Vagina (tissue), 2 donors: ENCODE measurements at places on chromosomes 16 and 17.

GRCh38 chr16:30067584-30067916 lies 2.0 kb downstream of the ALDOA start:
- DNase-seq, result no peak

- no peak for DNase-seq
Measured at GRCh38 chr16:50114357-50115129, 38.6 kb upstream of the TENT4B start.

GRCh38 chr16:61323456-61323855 lies 712.8 kb downstream of the CDH8 start:
- no peak for DNase-seq

GRCh38 chr17:79728169-79728907 lies 2.4 kb upstream of the ENPP7 start:
- no peak for DNase-seq

- no peak for DNase-seq
Measured at GRCh38 chr17:79707931-79708891, 22.5 kb upstream of the ENPP7 start.

DNA sequence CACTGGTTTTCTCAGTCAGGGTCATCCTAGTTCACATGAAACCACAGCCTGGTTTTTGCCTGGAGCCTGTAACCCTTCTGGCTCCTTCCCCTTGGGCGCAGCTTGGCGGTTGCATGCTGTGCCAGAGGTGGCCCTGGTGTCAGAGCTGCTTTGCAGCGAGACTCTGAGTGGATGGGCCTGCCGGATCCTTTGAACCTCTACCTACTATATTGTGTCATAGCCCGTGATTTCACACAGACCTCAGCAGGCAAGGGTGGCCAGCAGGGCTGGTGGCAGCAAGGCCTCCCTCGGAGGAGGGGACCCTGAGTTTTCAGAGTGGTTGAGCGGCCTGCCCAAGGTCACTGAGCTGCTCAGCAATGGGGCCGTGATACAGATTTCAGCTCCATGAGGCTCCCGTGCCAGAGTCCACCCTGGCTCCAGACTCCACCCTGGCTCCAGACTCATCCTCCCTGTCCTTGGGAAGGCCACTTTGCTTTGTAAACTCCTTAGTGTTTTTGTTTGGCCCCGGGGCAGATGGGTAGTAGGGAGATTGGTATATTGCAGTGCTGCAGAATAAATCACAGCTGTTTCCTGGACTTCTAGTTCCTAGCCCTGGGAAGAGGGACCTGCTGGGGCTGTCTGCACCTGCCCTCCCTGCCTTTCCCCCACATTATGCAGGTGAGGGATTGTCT lies 9.7 kb downstream of the MPRIP start:
- DNase-seq, result no peak

GRCh38 chr17:18224387-18225120 lies 881 bp upstream of the LLGL1 start:
- DNase-seq, result no peak

GRCh38 chr16:4976611-4977145 lies 18.5 kb downstream of the SEC14L5 start:
- no peak for DNase-seq

GRCh38 chr17:8154608-8155155 lies 2.5 kb upstream of the PER1 start:
- no peak for DNase-seq
